Occipital lobe (tissue), 3 donors: ENCODE measurements at places on chromosomes 6 and 20. TPM values are rescaled to one million over a fixed set of nuclear protein-coding genes. Genes with fewer than 3 reads are reported as not detected.

Gene GRIK2
- 82.7 TPM for total RNA-seq

DNA sequence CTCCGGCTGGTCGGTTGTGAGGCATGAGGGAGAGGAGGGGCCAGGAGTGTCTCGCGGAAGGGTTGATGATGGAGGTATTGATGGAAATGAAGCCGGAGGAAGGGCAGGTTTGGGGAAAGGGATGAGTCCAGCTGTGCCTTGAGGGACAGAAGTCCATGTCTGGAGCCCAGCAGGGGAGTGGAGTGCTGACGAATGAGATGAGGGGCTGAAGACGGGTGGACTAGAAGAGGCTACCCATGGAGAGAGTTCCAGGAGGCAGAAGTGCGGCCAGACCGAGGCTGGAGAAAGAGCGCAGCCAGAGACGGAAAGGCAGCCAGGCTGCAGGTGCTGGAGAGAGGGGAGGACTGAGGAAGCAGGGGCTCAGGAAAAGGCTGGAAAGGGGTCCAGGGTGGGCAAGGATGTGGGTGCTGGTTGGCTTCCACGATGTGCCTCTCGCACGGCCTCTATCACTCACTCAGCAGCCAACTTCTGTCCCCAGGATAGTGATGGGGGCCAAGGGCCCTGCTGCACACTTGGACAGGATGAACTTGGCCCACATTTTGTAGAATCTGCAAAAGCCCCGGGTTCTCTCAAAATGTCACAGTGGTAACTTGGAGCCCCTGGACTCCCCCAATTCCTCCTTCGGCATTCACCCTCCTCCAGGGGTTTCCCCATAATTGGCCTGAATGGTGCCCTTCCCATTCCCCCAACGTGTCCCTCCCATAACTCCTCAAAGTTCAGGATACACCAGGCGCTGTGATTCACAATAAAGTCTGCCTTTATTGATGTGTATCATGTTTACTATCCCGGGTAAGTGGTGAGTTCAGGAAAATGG, 627 bp upstream of the EIF6 start:
- no peak for DNase-seq

DNA sequence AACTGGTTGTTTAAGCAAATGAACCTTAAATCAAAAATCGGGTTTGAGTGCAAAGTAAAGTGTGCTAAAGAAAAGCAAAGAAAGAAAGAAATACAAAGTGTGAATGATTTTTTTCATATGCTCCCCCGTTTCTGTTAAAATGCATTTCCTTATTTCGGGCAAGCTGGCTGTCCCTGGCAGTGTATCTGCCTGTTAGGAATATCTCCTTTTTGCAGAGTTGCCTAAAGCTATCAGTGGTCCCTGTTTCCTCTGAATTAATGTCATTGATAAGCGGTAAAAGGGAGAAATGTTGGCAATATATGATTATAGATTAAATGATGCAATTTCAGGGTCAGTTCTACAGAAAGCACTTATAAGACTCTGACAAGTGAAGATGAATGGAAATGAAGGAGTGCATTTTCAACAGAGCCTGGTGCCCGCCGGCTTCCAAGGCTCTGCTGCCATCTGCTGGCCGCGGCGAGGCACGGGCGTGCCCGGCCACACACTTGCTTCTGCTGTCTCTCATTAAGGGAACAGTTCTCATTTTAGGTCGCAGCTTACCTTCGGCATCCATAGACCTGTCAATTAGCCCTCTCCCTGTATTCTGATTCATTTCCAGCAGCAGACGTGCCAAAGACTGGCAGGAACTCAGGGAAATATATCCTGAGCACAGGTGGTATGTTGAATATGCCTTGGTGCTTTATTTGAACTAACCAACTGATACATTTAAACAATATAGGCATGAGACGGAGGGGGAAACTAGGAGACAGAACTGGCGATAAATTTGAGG, 381.9 kb downstream of the C6orf118 start:
- DNase-seq = peak; percentile 85

Gene FHL5
- total RNA-seq = 1.7 TPM

DNA sequence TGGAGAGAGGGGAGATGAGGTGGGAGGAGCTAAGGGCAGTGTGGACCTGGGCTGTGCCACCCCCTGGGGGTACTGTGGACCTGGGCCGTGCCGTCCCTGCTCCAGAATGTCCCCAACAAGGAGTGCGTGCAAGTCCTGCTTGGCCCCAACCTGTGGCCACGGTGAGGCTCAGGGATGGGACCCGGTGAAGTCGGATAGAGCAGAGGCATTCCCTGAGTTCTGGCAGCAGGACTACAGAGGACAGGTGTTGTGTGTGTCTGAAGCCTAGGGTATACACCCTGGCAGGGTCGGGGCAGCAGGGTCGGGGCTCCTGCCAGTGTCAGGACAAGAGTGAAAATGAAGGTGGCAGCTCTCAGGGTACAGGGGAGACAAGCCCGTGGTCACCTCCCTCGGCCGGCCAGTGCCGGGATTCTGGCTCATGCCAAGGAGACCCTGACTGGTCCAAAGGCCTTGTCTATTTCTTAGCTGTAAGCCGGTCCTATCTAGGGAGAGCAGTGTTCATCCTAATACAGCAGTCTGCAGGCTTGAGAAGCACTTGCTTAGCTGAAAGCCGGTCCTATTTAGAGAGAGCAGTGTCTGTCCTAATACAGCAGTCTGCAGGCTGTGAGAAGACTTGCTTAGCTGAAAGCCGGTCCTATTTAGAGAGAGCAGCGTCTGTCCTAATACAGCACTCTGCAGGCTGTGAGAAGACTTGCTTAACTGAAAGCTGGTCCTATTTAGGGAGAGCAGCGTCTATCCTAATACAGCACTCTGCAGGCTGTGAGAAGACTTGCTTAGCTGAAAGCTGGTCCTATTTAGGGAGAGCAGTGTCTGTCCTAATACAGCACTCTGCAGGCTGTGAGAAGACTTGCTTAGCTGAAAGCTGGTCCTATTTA, 95.9 kb downstream of the SMOC2 start:
- DNase-seq = no peak

GRCh38 chr20:59724457-59725366, 120.4 kb downstream of the PHACTR3 start:
- DNase-seq = no peak
